ENCODE measurements at places on chromosomes 5 and 9. TPM values are rescaled to one million over a fixed set of nuclear protein-coding genes. Genes with fewer than 3 reads are reported as not detected.

DNA sequence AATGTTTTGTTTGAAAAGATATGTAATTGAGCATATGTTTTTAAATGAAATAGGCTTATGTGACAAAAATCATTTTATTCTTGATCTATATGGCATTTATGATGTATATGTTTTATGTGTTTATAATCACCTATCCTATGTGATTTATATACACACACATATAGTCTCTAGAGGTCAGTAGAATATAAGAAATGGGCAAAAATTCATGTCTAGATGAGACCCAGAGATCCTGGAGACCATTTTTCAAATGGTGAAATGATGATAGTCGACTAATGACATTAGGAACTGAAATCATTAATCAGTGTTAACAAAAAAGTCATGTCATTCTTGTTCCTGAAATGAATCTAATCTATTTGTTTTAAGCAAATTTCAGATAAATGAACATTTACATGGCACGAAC lies 709.2 kb upstream of the WWC1 start:
- peak; percentile 24 for DNase-seq

DNA sequence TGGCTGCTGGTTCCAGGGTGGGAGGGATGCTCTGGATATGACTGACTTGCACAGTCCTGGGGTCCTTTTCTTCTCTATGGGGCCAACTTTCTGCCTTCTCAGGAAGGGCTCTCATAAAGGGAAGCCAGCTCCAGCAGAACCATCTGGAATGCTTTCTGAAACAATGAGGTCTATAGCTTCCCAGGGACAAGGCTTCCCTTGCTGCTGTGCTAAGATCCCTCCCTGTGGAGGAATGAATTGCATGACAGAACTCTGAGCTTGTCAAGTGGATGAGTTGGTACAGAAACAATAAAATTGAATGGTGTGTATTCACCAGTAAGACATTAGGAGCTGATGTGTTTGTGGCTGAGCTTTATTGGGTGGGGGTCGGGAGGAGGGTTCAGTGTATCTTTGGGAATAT lies 19.8 kb downstream of the CKMT2 start:
- no peak for DNase-seq

GRCh38 chr9:133351526-133351907 lies 3.5 kb downstream of the RPL7A start:
- no peak for DNase-seq

DNA sequence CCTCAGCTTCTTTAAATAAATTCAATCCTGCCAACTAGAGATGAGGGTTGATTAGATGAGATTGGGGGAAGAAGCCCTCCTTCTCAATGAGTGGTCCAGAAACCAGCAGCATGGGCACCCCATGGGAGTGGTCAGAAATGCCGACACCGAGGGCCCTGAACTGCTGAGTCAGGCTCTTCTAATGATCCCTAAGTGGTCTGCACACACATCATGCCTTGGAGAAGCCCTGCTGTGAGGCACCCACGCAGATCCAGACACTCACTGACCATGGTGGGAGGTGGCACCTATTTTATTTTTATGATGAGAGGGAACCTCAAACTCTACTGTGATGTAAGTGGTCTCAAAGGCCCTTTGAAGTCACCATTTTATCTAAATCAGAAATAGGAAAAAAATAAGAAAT lies 72.3 kb upstream of the BOD1 start:
- peak; percentile 62 for DNase-seq

- DNase-seq: peak; percentile 23
Observed at GRCh38 chr5:96927008-96927407, 8.9 kb upstream of the LNPEP start.

GRCh38 chr5:95989283-95990048 lies 27.8 kb upstream of the ELL2 start:
- no peak for DNase-seq

- no peak for DNase-seq
Observed at GRCh38 chr9:86632537-86632936, 278.3 kb upstream of the TUT7 start.

- DNase-seq: peak; percentile 30
Observed at GRCh38 chr5:23352446-23352845, 155.0 kb upstream of the PRDM9 start.

GRCh38 chr5:9196403-9197227 lies 349.3 kb downstream of the SEMA5A start:
- DNase-seq: peak; percentile 81

GRCh38 chr9:10015755-10016154 lies 597.0 kb downstream of the PTPRD start:
- no peak for DNase-seq

DNA sequence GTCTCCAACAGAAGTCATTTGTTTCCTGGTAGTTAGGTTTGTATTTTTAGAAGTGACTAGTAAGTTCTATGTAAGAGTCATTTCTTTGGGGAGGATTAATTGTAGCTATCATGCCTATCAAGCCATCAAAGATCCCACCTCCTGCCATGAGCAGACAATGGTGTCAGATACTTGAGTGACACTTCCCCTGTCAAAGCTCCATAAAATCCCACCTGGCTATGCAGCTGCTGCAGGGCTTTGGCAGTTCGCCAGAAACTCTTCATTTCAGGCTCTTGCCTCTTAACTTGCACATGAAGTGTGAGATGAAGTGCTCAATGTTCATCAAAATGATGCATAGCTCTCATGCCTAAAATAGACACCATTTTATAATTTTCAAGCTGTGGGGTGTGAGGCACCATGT lies 312.1 kb downstream of the CDH12 start:
- DNase-seq: no peak

DNA sequence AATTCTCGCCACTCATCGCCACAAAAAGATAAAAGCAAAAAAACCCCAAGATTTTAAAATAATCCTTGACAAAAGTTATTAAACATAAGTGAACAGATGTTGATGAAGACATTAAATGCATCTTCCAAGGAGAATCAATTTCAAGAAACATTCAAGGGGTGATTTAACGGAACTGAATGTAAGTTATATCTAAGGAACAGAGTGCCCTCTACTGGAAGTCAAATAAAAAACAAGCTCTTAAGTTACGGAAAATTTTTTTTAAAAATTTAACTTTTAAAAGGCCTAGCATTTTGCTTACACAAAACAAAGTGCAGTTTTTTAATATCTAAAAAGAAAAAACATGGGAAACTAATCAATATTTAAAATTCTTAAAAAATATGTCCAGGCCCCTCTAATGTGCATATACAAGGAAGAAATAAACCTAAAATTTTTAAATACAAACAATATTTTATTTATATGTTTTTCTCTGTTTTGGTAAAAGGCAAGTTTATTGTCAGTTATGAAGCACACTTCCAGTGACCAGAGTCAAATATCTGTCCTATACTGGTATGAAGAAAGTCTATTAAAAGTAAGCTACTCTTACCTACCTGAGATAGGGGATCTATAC lies 28.0 kb downstream of the TEX10 start:
- peak; percentile 69 for DNase-seq

GRCh38 chr9:123033864-123034601 lies 566 bp downstream of the GPR21 start:
- DNase-seq: no peak

- no peak for DNase-seq
Observed at GRCh38 chr5:139664086-139664693, 16.0 kb downstream of the CXXC5 start.

- DNase-seq: peak; percentile 41
Observed at GRCh38 chr5:134275822-134276221, 49.9 kb upstream of the PPP2CA start.

DNA sequence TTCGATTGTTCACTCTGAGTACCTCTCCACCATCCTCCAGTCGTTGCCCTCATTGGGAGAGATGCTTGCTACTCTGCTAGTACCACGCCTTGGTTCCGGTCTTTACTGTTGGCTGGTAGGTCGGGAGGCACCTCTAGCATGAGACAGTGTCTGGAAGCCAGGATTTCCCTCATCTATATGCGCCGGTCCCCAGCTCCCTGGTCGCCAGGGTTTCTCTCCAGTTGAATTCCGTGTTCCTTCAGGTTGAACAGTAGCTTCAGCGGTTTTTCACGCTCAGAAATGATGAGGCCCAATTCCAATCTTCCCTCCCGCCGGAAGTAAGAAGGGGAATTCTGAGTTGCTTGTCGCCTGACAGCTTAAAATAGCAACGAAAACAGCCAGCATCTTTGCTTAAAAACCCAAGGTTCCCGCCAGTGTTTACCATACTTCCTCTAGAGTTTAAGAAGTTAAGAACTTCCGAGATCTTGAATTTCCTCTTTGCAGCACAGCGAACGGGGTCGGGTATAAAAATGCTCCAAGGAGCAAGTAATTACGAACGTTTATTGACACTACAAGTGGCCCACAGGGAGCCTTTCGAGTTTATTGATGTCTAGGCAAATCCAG lies 1.3 kb upstream of the ST8SIA4 start:
- no peak for DNase-seq

DNA sequence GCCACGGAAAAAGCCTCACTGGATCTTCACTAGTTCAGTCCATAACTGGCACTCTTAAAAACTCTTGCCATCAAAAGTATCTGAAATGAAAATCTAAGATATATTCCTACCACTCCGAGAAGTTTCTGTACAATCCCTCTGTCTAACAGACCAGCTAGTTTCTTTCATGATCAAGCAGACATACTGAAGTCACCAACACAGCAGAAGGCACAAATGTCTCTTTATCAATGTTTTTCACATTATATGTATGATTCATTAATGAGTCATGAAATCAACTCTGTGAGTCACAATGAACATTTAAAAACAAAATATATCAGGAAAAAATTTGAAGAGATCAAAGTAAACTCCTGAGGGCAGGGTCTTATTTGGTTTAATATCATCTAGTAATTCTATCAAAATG lies 50.8 kb downstream of the F2R start:
- peak; percentile 48 for DNase-seq

DNA sequence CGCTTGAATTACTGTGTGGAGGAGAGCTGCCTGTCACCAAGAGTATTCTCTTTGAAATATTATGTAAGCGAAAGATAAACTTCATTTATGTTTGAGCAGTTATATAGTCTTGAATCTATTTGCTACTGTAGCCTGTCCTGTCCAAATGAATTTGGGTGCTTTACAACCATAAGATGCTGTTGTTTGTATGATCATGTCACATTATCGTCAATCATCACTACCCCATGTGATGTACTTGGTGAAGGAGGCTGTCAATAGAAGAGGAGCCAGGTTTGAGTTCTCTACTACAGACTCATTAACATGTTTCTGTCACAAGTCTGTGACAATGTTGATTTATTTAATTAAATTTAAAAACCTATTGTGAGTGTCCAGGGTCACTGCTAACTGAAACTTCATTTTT lies 403.3 kb upstream of the MEF2C start:
- no peak for DNase-seq

- DNase-seq: no peak
Observed at GRCh38 chr9:69170231-69170630, 3.8 kb upstream of the TJP2 start.

- DNase-seq: no peak
Observed at GRCh38 chr5:73974871-73975360, 348.9 kb downstream of the ARHGEF28 start.

DNA sequence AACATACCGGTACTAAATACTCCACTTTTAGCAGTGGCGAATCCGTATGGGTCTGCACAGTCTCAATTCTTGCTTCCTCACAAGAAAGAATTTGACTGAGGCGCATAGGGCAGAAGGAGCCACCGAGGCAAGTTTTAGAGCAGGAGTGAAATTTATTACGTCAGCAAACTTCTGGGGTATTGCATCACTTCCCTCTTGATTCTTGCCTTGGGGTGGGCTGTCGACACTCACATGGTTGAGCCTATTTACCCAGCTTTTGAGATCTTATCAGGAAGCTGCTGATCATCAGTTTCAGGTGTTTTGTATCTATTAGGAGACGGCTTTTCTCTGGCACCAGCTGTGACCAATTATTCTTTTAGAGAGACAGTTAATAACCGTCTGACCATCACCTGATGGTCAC lies 111.5 kb upstream of the CCNH start:
- no peak for DNase-seq

GRCh38 chr9:34562135-34562745 lies 27.3 kb downstream of the CNTFR start:
- no peak for DNase-seq

- DNase-seq: peak; percentile 63
Observed at GRCh38 chr5:67248703-67249589, 52.3 kb upstream of the CD180 start.

DNA sequence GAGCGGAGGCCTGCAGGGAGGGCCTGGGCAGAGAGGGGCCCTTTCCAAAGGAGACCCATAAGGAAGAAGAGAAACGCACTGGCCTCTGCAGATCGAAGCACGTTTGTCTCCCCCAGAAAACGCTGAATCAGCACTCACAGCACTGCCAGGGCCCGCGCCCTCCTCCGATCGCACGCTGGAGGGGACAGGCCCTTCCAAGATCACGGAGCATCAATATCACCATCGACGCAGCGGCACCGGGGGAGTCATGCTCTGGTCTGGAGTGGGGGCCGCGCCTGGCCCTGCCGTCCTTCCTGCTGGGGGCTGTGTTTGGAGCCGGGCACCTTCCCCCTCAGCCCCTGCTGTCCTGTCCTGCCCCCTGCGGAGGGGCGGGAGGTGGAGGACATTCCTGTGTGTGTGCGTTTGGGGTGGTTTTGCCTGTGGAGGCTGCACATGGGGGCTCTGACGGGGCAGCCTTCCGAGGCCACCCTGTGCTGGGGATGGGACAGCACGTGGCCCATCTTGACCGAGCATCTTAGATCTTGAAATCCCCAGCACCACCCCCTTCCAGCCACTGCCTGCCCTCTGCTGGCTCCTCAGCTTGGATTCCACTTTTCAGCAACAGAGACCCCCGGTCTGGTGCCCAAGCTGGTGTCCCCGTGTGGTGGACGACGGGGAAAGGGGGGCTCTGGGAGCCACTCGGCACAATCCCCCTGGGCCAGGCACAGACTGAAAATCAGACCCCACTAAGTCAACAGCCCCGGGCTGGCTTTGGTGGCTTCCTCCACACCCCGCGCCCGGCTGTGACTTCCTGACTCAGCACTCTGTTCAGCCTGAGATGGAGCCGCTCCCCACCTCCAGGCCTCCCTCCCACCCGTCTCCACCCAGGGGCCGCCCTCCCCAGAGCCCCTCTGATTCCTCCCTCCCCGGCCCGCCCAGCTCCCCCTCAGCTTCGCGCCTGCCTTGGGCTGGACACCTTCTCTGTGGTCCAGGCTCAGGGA lies 8.3 kb downstream of the TMEM250 start:
- DNase-seq: no peak

- no peak for DNase-seq
Observed at GRCh38 chr5:119476341-119476740, 24.0 kb downstream of the HSD17B4 start.

DNA sequence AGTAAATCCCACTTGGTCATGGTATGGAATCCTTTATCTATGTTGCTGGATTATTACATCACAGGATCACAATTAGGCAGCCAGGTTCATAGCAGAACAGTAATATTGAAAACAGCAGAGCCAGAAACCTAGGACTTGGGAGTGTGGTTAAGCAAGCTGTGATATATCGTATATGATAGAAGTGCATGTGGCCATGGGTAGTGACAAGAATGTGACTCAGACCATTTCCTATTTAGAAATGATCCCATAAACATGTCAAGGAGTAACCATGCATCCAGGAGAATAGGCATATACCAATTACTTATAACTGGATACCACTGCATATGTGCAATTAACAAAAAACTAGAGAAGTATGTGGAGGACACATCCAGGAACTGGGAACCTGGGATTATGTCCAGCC lies 31.2 kb downstream of the AMBP start:
- DNase-seq: no peak

- peak; percentile 98 for DNase-seq
Observed at GRCh38 chr9:108049026-108049607, 559.5 kb upstream of the KLF4 start.

GRCh38 chr9:121638399-121638798 lies 13.0 kb upstream of the DAB2IP start:
- DNase-seq: no peak

- peak; percentile 77 for DNase-seq
Observed at GRCh38 chr5:58294598-58295305, 165.1 kb downstream of the PLK2 start.

Gene HSPB3
- total RNA-seq: not detected

Gene PCA3
- 0.05 TPM for total RNA-seq

Gene MTMR12
- 61.3 TPM for total RNA-seq

Gene CDC20B
- not detected for total RNA-seq

Gene NADK2
- total RNA-seq: 52.9 TPM
